Heart left ventricle (tissue), 16 donors: ENCODE measurements at places on chromosomes 12 and 14. TPM values are rescaled to one million over a fixed set of nuclear protein-coding genes. Genes with fewer than 3 reads are reported as not detected.

Gene SERPINA3
- 10.9 TPM for total RNA-seq

Gene ANG
- 2.1 TPM for total RNA-seq

Gene LMO3
- total RNA-seq, result 0.57 TPM

- H3K4me1 ChIP-seq, result no peaks in the 10 kb centered on the region
- DNase-seq, result no peak
- H3K27me3 ChIP-seq, result no peaks in the 10 kb centered on the region
- H3K27ac ChIP-seq, result no peak overlapping the region
These were observed 4.5 kb upstream of the BRF1 start for GRCh38 chr14:105305345-105305744.

Gene PLD4
- total RNA-seq, result 0.25 TPM
